ENCODE measurements at places on chromosomes 2 and 18.

GRCh38 chr2:177556153-177556552 is 163.6 kb downstream of the AGPS start:
- DNase-seq = no peak

DNA sequence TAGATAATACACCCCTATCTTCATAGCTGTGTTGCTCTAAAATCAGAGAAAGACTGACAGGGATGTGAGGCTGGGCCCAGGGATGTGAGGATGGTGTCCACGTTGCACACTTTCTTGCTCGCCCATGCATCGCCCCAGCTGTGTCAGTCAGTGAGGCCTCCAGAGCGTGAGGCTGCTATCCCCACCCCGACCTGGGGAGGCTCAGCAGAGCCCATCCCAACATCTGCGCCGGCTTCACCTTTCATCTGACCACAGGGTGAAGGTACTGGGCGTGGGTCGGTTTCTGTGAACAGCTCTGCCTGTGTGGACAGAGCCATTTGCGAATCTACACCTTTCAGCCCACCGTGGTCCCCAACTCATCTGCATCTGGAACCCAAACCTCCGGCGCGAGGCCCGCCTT is 255.7 kb downstream of the HDAC4 start:
- no peak for DNase-seq

- no peak for DNase-seq
These were observed 154.0 kb downstream of the GPD2 start for GRCh38 chr2:156590085-156590739.

- DNase-seq = no peak
These were observed 222.7 kb downstream of the PIEZO2 start for GRCh38 chr18:10926621-10927161.

DNA sequence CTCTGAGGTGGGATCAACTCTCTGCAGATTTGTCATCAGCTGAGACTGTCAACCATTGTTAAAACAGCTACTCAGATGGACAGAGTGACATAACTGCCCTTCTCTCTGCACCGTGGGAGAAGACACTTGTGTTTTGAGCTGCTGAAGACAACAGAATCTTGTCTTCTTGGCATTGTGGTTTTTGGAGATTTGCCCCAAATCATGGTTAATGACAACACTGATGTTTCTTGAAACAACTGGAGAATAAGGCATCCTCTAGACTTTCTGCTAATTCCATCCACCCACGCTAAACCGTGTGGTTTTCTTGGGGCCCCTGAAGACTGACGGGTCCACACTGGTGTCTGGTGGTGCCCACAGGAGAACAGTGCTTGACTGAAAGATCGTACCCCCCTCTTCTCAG is 39.5 kb downstream of the SH3BP4 start:
- no peak for DNase-seq
